ENCODE measurements at places on chromosomes 6 and 20.
A peak's percentile ranks its signal among the peaks of the same experiment; 100 is the strongest.

DNA sequence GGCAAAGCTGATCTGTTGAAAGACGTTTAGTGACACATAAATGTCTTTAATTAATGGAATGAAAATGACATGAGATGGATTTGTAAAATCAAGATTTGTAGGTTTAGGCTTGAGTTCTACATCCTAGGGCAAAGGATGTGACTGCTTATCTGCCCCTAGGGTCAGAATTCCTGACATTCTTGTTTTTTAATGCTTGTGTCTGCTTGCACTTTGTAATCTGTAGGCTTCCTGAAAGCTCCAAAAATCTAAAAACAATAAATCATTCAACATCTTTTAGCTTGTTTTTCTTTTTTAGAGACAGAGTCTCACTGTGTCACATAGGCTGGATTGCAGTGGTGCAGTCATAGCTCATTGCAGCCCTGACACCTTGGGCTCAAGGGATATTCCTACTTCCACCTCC, 107.9 kb upstream of the MLIP start:
- DNase-seq, result no peak

DNA sequence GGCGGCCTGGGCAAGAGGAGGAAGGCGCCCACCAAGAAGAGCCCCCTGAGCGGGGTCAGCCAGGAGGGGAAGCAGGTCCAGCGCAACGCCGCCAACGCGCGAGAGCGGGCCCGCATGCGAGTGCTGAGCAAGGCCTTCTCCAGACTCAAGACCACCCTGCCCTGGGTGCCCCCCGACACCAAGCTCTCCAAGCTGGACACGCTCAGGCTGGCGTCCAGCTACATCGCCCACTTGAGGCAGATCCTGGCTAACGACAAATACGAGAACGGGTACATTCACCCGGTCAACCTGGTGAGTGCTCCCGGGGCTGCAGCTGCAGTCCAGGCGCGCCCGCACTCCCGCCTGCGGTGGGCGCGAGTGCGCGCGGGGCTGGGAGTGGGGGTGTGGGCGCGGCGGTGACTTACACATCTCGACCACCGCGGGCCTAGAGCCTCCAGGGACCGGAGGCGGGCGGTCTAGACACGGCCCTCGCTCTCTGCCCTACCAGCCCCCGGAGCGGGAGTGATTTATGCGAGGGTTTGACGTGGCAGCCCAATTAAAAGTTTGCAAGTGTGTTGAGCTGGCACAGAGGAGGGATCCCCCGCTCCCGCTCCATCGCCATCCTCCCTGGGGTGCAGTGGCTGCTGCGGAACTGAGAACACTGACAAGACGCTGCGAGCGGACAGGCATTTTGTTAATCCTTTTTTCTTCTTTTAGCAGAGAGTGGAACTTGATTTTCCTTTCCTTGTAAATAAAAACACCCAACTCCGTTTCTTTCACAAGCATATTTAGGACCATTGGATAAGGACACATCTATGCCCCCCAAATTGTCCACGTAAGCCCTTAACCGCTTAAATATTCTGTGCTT, 867 bp downstream of the TCF21 start:
- DNase-seq, result no peak

DNA sequence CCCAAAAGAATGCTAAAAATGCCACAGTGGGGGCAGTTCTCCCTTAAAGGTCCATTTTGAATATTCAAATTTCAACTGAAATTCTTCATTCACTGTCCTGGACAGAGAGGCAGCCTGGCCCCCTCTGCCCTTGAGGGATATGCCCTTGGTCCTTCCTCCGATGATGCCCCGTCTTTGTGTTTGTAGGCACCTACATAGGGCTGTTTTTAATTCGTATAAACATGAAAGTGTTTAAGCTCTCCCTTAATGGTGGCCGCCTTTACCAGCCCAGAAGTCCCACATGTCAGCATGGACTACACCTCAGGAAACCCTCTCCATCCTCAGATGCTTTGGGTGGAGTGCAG, 70.2 kb downstream of the SSR1 start:
- no peak for DNase-seq

DNA sequence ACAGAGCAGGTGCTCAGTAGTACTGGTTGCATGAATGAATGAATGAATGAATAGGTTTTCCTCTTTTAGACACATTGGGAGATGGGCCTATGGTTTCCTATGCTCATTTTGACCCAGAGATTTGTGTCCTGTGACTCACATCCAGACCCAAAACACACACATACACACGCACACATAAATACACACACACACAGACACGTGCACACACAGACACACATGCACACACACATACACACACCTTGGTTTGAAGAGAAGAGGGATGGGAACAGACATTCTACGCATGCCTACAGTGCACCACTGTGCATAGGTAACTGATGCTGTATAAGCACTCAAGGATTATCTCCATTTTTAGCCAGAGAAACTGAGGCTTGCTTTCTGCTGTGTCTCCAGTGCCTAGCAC, 4.1 kb downstream of the JPH2 start:
- DNase-seq, result no peak

DNA sequence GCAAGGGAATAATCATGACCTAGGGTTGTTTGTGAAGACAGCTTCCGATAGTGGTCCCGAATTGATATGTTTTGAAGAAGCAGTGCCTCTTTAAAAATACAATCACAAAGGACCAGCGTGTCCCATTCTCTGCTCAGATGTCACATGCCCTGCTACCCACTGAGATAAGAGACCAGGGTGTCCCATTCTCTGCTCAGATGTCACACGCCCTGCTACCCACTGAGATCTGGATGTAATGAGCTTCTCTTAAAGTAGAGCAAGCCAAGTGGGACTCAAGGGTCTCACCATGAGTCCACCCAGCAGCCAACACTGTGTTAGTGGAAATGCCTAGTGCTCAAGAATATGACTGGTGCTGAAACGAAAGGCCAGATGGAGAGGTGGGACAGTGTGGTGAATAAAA, 22.2 kb downstream of the RIN2 start:
- no peak for DNase-seq

DNA sequence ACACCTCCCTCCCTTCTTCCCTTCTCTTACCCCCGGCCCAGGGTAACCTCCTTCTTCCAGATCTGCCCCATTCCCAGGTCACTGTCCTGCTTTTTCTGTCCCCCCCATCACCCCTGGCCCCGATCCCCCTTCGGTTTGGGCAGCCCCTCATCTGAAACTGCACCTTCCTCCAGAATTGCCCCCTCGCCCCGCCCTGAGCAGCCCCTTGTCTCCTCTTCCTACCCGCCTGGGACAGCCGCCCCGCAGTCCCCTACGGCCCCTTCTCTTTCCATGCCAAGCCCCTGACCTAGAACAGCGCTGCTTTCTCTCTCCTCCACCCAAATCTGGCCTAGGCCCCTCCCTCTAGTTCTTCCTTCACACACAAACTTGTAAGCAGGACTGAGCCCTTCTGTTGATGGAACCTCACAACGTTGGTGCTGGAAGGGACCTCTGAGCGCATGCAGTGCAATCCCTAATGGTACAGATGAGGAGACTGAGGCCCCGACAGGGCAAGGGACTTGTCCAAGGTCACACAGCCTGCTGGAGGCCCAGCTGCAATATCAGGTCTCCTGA, 630 bp downstream of the PPP2R5D start:
- no peak for DNase-seq

- no peak for DNase-seq
Observed at GRCh38 chr6:10567256-10568026, 46.3 kb downstream of the GCNT2 start.

- DNase-seq, result peak; percentile 81
Observed at GRCh38 chr6:44172731-44173500, 14.3 kb downstream of the CAPN11 start.

DNA sequence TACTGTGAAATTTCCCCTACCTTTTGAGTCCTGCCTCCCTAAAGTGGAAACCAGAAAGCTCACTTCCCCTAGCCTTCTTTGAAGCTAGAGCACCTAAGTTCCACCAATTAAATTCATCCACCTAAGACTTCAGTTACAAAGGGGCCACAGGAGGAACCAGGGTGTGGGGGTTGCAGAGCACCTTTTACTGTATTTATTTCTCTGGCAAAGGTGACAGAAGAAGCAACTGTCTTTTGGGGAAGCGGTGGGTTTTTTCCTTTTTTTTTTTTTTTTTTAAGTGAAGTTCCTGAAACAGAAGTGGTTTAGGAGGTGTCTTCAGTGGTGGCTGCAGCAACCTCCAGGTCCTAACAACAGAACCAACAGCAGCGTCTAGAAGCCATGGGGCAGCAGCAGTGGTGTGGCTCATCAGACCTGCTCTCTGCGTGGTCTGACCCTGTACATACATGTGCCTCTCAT, 13.1 kb downstream of the PSMB9 start:
- no peak for DNase-seq

GRCh38 chr6:82068721-82069120, 178.8 kb downstream of the IBTK start:
- no peak for DNase-seq

- DNase-seq, result no peak
Observed at GRCh38 chr6:8030920-8031319, 33.3 kb downstream of the BLOC1S5 start.

DNA sequence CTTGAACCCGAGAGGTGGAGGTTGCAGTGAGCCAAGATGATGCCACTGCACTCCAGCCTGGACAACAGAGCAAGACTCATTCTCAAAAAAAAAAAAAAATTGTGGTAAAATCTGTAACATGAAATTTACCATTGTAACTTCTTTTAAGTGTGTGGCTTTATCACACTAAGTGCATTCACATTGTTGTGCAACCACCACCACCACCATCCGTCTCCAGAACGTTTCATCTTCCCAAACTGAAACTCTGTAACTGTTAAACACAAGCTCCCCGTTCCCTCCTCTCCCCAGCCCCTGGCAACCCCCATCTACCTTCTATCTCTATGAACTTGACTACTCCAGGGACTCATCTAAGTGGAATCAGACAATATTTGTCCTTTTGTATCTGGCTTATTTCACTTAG, 29.7 kb downstream of the PDRG1 start:
- no peak for DNase-seq

DNA sequence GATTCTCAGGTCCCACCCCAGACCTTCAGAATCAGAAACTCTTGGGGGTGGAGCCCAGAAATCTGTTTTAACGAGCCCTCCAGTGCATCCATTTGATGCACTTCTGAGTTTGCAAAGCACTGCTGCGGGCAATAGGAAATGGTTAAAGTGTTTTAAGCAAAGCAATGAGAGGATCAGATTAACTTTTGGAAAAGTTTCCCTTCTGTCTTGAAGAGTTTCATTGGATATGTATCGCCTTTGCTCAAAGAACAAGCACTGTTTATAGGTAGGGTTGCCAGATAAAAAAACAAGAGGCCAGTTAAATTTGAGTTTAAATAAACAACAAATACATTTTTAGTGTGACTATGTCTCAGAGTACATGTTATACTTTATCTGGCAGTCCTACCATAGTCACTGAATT, 226.0 kb downstream of the BMP7 start:
- DNase-seq, result no peak

- no peak for DNase-seq
Observed at GRCh38 chr6:135008941-135009290, 45.7 kb downstream of the HBS1L start.

DNA sequence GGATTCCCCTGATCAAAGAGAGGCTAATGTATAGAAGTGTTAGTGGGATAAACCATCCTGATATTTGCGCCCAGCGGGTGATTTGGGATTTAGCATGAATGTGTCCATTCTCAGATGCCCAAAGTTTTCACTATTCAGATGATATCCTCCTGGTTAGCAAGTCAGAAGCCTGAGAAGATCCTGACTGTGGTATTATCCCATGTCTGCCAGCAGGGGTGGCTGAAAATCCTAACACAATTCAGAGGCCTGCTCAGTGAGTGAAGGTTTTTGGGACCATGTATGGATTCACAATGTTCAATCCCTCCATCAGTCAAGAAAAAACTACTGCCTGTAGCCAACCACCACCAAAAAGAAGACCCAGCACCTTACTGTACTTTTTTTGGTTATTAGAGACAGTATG, 34.1 kb upstream of the SPACA1 start:
- no peak for DNase-seq

DNA sequence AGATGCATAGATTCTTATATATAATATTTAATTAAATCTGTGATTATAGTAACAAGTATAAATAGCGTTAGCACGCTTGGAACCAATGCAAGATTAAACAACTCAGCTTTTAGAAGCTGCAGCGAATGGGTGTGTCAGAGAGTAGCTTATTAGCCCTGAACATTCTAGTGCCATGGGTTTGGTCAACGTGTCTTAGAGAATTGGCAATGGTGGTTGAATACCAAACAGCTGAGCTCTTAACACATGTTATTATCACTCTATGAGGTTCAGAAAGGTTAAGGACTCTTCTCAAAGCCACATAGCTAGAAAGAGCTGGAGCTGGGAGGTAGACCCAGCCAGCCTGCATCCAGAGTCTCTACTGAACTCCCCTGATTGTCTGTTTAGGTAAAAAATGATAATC, 284.2 kb upstream of the CHD6 start:
- no peak for DNase-seq

GRCh38 chr20:7123457-7123856, 356.0 kb downstream of the BMP2 start:
- DNase-seq, result no peak

DNA sequence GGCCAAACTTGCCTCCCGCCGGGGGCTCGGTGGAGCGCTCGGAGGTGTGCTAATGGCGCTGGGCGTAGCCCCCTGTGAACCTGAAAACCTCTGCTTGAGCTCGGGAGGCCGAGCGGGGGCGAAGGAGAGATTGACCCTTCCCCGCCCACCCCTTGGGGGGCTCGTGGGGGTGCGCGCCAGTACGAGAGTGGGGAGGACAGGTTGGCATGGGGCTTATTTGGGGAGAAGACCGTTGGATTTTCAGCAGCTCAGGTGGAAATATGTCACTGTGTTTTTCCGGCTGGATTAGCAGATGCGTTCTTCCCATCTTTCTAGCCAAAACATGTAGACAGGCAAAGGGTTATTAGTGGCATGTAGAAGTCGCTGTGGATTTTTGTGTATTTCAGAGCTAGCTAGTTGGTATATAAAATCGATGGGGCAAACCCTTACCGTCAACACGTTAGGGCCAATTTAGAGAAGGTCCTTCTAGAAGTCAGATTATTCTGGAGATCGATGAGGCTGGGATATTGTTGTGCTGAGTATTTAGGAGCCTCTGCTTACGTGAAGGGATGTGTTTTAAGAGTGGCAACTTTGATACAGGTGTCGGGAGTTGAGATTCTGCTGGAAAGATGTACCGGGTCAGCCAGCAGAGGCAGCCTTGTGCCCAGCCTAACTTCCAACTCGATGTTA, 525 bp downstream of the NCOA7 start:
- DNase-seq, result peak; percentile 63

GRCh38 chr6:44527583-44528369, 140.3 kb downstream of the CDC5L start:
- DNase-seq, result no peak
